Activated CD8-positive, alpha-beta T cell treated with anti-CD3 and anti-CD28 coated beads, Interleukin-2, amount 10 ng/mL, durations not matched to agents 7 days and 5 days (primary cell): ENCODE measurements at places on chromosomes 4 and X.
A peak's percentile ranks its signal among the peaks of the same experiment; 100 is the strongest.

DNA sequence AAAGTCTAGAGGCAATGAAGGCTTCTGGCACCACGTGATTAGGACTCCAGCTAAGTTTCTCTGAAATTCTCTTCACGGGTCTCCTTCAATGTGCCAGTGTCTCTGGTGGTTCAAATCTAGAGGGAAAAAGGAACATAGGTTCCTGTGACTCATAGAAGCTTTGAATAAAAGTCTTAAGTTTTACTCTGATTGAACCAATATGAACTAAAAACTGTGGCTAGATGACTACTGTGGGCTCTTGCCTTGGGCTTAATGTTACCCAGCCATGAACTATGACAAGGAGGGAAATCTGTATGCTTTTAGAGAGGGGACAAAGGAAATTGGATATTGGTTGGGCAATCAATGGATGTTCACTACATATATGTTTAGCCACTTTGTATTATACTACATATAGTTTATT lies 49.9 kb upstream of the TEX13D start:
- DNase-seq, result no peak
- peak overlapping the region; percentile 35 for H3K27ac ChIP-seq
- H3K4me1 ChIP-seq, result no peaks in the 10 kb centered on the region
- no peaks in the 10 kb centered on the region for H3K27me3 ChIP-seq
- H3K36me3 ChIP-seq, result no peaks in the 10 kb centered on the region

- peaks cover 6% of the 10 kb centered on the region for H3K4me1 ChIP-seq
- no peaks in the 10 kb centered on the region for H3K27me3 ChIP-seq
- peaks cover 8% of the 10 kb centered on the region for H3K36me3 ChIP-seq
- no peak for DNase-seq
Observed at GRCh38 chr4:101128473-101128872, 218.9 kb downstream of the PPP3CA start.

GRCh38 chrX:623599-624315 lies 6.8 kb upstream of the SHOX start:
- no peak overlapping the region for H3K4me3 ChIP-seq
- no peak for DNase-seq
- peaks cover 60% of the 10 kb centered on the region for H3K27me3 ChIP-seq
- no peaks in the 10 kb centered on the region for H3K36me3 ChIP-seq
- H3K27ac ChIP-seq, result no peak overlapping the region

DNA sequence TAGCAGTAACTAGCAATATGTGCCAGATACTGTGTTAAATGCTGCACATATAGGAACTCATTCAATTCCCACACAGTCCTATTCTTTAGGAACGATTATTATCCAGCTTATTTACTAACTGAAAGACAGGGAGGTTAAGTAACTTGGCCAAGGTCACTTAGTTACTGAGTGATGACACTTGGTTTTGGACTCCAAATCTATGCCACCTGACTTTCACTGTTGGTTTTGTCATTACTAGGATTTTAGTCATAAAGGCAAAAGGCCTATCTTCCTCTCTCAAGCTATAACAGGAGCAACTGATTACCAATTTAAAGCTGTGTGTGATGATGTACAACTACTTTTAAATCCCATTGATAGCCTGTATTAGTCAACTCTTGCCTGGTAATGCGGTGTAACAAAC lies 138.9 kb upstream of the STX18 start:
- no peaks in the 10 kb centered on the region for H3K4me1 ChIP-seq
- H3K27ac ChIP-seq, result no peak overlapping the region
- no peak overlapping the region for H3K4me3 ChIP-seq
- no peaks in the 10 kb centered on the region for H3K27me3 ChIP-seq

DNA sequence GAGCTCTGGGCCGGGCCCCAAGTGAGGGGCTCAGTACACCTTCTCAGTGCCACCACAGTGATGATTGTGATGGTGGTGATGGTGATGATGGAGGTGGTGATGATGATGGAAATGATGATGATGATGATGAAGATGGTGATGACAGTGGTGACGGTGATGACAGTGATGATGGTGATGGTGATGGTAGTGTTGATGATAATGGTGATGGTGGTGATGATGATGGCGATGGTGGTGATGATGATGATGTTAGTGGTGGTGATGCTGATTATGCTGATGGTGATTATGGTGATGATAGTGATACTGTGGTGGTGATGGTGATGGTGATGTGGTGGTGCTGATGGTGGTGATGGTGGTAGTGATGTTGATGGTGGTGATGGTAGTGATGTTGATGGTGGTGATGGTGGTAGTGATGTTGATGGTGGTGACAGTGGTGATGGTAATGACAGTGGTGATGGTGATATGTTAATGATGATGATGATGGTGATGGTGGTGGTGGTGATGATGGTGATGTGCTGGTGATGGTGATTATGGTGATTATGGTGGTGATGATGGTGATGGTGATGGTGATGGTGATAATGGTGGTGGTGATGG lies 29.9 kb downstream of the HMX1 start:
- H3K27me3 ChIP-seq, result no peaks in the 10 kb centered on the region
- DNase-seq, result no peak
- no peaks in the 10 kb centered on the region for H3K4me1 ChIP-seq
- H3K4me3 ChIP-seq, result no peak overlapping the region
- H3K36me3 ChIP-seq, result no peaks in the 10 kb centered on the region

- no peak overlapping the region for H3K4me3 ChIP-seq
- peaks cover 34% of the 10 kb centered on the region for H3K36me3 ChIP-seq
- peaks cover 17% of the 10 kb centered on the region for H3K4me1 ChIP-seq
- peak overlapping the region; percentile 3 for H3K27ac ChIP-seq
- no peaks in the 10 kb centered on the region for H3K27me3 ChIP-seq
Observed at GRCh38 chr4:113739197-113739596, 22.3 kb downstream of the CAMK2D start.

DNA sequence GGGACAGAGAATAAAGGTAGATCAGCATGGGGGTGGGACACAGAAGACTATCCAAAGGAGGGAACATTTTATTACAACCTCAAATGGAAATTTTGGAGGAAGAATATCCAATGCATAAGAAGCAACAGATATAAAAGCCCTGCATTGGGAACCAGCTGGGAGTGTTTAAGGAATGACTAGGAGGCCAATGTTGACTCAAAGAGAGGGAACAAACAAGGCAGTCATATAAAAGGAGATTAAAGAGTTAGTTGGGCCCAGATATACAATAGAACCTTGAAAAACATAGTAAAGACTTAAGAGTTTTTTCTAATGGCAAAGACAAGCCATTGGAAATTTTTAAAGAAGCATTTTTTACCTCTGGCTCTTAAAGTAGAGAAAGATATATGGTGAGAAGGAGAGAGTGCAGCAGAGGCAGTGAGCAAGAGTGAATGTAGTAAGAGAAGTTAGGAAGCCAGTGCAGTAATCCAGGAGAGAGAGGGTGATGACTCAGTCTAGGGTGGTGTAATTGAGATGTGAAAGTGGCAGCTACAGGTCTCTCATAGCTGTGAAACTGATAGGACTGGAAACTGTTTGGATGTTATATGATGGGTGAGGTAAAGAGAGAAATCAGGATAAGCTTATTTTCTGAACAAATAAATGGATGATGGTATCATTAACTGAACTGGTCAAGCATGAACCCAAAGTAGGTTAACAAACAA lies 182.2 kb upstream of the ATOH1 start:
- no peaks in the 10 kb centered on the region for H3K4me1 ChIP-seq
- H3K4me3 ChIP-seq, result no peak overlapping the region
- no peak overlapping the region for H3K27ac ChIP-seq
- no peaks in the 10 kb centered on the region for H3K27me3 ChIP-seq
- DNase-seq, result no peak

- no peak overlapping the region for H3K4me3 ChIP-seq
- no peaks in the 10 kb centered on the region for H3K4me1 ChIP-seq
- no peak overlapping the region for H3K27ac ChIP-seq
- H3K27me3 ChIP-seq, result no peaks in the 10 kb centered on the region
- no peaks in the 10 kb centered on the region for H3K36me3 ChIP-seq
Observed at GRCh38 chrX:86133761-86134160, 14.5 kb upstream of the DACH2 start.

DNA sequence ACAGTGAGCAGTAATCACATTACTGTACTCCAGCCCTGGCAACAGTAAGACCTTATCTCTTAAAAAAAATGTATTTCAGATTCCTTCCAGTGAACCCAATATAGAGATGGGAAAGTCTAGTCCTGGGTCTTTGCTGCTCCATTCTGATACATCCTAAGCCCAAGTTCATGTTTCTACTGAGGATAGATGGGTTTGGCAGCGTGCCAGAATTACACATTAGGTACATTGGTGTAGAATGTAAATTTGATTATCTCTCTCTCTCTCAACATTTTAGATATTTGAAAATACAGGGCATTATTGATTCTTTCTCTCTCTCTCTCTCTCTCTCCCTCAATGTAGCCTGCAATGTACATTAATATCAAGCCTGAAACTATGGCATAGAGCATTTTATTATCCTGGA lies 43.5 kb upstream of the ZNF330 start:
- no peaks in the 10 kb centered on the region for H3K4me1 ChIP-seq
- DNase-seq, result no peak
- H3K27me3 ChIP-seq, result peaks cover 11% of the 10 kb centered on the region
